Fibroblast of upper back skin (primary cell): ENCODE measurements at places on chromosomes 5 and 9.

- no peak for DNase-seq
Observed at GRCh38 chr5:177984584-177985206, 11.3 kb downstream of the PROP1 start.

- no peak for DNase-seq
Observed at GRCh38 chr5:2879701-2880100, 128.2 kb upstream of the IRX2 start.

DNA sequence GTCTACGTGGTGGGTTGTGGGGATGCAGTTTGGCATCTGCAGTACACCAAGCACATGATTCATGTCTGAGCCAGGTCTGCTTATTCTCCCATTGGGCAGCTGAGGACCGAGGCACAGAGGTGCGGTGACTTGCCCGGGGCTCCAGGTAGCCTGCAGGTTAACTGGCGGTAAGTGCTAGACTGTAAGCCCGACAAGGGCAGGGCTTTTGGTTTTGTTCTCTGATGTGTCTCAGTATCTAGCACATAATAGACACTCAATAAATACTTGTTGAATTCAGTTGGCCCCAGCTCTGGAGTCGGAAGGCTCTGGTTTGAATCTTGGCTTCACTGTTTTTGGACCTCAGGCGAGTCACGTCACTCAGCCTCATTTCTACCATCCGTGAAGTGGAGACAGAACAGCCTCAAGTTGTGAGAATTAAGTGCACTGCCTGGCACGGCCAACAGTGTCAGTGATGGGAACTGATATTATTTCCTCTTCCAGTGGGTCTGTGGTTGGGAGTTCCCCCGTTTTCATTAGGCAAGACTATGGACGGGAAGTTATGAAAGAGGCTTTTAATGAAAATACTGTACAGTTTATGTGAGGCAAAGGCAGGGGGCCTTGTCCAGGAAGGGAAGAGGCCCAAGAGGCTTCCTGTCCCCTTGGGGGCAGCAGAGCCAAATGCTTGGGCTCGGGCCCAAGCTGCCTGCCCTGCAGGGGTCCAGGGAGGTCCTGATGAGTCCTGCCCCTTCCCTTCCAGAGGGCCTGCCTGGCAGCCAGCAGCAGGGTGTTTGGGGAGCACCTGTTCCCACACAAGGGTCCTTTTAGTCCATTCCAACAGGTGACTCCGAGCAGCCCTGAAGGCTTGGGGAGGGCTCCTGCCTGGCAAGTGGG lies 3.3 kb downstream of the PRELID1 start:
- no peak for DNase-seq

DNA sequence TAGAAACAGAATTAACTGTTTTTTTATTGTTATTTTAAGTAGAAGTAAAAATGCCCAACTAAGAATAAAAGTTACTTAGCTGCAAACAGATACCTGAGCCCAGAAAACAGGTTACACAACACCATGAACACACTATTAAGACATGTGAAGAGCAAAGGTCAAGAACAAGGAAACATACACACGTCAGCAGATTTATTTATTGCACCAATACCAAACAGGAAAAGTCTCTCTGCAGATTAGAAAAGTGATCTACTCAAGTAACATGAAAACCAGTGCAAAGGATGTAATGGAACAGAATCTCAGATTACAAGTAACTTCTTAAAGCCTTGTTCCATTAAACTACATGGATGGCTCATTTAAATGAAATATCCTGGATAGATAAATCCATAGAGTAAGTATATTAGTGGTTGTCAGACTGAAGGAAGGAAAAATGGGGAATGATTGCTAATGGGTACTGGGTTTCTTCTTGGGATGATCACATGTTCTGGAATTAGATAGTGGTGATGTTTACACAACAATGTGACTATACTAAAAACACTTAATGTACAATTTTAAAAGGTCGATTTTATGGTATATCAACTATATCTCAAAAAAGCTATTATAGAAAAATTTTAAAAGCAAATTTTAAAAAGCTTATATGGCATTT lies 6.1 kb downstream of the SAR1B start:
- DNase-seq = no peak

DNA sequence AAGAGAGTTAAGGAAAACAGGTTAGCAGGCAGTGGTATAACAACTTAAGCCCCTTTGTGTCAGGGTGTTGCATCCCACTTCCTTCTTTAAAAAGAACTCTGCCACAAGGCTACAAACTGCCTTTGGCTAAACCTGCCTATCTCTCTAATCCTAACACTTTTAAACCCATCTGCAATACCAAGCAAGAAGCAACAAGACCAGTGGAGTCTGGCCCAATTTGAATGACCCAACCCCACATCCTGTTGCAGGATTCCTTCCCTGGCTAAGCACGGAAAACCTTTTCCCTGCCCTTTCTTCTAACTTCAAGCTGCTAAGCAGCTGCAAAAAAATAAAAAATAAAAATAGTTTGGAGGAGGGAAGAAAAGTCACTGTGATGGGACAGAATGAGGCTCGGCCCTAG lies 27.1 kb downstream of the ABCA1 start:
- peak; percentile 27 for DNase-seq

DNA sequence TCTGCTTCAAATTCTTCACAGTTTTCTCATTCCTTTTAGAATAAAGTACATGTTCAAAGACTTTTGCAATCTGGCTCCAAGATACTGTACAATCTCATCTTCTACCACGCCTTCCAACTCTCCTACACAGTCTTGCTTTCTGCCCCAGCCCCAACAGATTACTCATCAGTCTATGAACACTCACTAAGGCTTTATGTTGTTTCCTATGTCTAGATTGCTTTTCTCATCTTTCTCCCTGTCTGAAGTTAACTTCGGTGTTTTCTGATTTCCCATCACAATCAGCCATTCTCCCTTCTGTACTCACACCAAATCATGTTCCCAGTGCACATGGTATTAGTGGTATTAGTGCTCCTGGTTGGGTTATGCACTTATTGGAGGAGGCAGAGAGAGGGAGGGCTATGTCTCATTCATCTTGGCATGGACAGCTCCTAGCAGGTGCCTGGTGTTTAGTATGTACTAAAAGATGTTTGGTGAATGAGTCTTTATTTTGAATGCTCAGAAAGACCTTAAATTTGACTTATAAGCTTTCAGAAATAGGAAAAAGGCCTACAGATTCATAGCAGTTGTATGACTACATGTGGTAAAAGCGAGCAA lies 44.0 kb upstream of the ZNF608 start:
- DNase-seq = peak; percentile 43

DNA sequence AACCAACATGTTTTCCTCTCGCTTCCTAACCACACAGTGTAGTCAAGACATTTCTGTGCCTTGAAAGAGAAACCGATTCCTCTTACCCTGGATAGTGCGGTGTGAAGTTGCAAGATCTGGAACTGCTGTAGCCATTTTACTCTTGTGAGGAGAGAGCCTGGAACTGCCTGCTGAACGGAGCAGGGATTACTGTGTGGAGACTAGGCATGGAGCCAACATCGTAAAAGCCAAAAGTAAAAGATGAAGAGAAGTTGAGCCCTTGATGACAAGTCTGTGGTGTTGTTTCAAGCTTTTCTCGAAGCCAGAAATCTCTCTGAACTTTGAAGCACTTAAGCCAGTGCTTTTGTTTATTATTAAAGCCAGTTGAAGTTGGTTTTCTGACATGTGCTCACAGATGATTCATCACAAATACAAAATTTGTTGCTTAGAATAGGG lies 110.1 kb upstream of the GRIN3A start:
- peak; percentile 67 for DNase-seq

GRCh38 chr5:172828911-172829431 lies 5.1 kb upstream of the ERGIC1 start:
- no peak for DNase-seq

- no peak for DNase-seq
Observed at GRCh38 chr5:2254880-2255750, 372.4 kb upstream of the IRX4 start.

DNA sequence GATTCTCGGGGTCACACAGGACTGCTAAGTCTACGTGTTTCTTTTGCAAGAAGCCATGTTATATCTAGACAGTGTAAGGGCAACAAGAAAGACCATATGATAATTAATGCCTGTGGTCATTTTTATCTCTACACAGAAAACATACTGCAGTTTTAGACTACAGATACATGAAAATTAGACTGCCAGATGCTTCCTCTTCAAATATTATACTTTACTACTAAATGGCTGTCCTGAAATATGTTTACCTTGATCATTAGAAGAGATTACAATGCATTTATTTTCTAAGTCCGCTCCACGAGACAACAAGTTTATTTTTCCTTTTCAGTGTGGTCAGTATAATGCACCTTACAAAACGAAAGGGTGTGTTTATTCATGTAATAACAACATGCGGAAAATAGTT lies 147.6 kb downstream of the KIAA0825 start:
- no peak for DNase-seq

DNA sequence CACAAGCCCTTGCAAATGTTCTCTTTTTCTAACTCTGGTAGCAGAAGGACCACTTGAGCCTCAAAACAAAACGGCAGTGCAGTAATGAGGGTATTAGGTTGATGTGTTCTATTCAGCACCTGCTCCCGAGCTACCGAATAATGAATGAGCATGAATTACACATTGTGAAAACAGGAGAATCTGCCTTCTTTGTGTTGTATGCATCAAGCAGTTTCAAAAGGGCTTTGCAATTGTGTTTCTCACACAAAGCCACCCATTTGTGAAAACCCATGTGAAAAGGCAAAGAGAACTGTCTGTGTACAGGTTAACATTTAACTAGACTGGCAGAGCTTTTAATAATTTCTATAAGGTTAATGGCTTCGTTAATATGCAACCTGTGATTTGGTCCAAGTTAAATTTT lies 97.8 kb downstream of the STK32A start:
- DNase-seq = no peak

DNA sequence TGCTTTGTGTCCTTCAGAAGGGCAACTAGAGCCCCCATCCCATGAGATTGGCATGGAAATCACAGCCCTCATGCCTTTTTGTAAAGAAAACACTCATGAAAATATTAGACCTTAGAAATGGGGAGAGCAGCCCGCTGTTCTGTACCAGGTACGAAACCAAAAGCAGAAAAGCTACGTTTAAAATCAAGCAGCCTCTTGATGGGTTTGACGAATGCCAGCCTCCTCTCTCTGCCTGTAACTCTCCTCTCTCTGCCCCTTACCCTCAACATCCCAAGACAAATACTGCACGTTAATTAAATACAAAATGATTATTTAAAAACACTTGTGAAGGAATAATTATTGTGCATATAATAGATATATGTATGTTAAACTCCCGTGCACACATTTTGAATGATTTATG lies 331.7 kb upstream of the PANK3 start:
- no peak for DNase-seq

DNA sequence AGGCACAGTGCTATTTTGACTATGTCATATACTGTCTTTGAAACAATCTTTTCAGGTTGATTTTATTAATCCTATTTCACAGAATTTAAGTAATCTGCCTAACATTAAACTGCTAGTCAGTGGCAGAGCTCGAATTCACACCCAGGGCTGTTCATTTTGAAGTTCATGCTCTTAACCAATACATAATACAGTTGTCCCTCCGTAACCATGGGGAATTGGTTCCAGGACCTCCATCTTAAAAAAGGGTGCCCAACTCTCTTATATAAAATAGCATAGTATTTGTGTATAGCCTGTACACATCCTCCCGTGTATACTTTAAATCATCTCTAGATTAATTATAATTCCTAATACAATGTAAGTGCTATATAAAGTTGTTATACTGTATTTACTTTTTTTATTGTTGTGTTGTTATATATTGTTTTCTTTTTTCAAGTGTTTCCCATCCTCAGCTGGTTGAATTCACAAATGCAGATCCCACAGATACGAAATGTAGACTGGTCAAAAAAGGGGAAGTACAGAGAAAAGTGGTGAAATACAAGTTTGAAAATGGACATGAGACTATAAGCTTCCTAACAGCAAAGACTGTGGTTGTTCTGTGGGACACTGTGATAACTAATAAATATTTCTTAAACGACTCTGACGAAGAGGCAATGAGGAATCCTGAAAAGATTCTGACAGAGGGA lies 18.3 kb downstream of the RFX3 start:
- no peak for DNase-seq

GRCh38 chr9:37377688-37378612 lies 44.5 kb upstream of the GRHPR start:
- DNase-seq = no peak

- DNase-seq = peak; percentile 40
Observed at GRCh38 chr5:10424124-10424731, 17.5 kb upstream of the ROPN1L start.

- peak; percentile 91 for DNase-seq
Observed at GRCh38 chr5:123752552-123753179, 240.7 kb downstream of the CSNK1G3 start.

DNA sequence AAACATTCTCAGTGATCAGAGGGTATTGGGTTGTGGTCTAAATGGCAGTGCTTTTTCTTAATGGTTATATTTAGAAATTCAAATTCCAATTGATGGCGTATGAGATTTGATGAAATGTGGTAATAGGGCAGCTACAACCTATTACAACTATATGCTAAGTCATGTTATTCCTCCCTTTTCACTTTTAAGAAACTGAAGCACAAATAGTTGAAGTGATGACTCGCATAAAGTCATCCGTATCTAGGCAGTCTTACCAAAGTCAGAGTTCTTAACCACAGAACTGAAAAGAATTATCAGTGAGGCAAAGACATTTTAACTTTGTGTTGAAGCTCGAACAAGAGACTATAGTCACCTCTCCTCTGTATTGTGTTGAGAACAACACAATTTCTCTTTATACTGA lies 28.2 kb downstream of the C9orf152 start:
- peak; percentile 90 for DNase-seq
